Fibroblast of skin of abdomen (primary cell): ENCODE measurements at places on chromosomes 16 and 17.
A peak's percentile ranks its signal among the peaks of the same experiment; 100 is the strongest.

DNA sequence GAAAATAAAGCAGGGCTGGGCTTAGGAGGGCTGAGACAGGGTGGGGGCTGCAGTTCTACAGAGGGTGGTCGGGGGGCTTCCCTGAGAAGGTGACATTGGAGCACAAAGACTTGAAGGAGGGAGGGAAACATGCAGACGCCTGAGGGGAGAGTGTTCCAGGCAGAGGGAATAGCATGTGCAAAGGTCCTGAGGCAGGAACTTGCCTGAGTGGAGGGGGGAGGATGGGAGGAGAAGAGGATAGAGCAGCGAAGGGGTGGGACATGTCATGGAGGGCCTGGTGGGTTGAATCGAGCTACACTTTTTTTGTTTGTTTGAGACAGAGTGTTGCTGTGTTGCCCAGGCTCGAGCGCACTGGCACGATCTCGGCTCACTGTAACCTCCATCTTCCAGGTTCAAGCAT is 33.0 kb downstream of the GINS3 start:
- DNase-seq = no peak

DNA sequence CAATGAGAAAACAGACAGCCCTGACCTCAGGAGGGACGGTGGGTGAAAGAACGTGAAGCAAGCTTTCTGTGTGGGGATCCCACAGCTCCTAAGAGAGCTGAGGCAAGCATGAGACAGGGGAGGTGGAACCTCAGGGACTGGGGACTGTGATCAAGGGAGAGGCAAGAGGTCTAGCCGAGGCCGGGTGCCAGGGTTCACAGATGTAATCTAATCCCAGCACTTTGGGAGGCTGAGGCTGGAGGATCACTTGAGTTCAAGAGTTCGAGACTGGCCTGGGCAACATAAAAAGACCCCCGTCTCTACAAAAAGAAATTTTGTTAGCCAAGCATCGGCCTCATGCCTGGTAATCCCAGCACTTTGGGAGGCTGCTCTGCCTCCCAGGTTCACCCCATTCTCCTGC is 4.5 kb upstream of the ADAM11 start:
- DNase-seq = no peak

DNA sequence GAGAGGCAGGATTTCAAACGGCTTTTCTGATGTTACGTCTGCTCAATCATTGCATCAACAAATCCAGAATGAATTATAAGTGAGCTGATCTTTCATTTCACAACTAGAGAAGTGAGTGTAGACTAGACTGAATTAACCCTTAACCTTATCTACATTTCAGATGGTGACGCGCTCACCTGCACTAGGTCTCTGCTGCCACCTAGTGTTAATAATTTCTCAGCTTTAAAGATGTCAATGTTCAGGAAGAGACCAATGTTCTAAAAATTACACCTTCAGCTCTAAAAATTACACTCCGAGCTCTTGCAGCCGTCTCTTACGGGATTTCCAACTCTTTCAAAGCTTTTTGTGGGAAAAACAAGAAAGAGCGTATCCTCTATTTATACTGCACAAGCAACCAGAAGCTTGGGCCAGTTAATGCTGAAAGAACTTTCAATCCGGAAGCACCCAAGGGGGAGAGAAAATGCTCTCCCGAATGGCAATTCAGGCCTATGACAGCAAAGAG is 88.2 kb upstream of the FA2H start:
- peak; percentile 47 for DNase-seq

GRCh38 chr17:80772906-80773242 is 218.8 kb upstream of the CHMP6 start:
- DNase-seq = no peak

GRCh38 chr16:85650844-85651628 is 37.7 kb downstream of the GINS2 start:
- DNase-seq = peak; percentile 53

- no peak for DNase-seq
These were observed 13.0 kb downstream of the RIPOR1 start for GRCh38 chr16:67541391-67542263.

DNA sequence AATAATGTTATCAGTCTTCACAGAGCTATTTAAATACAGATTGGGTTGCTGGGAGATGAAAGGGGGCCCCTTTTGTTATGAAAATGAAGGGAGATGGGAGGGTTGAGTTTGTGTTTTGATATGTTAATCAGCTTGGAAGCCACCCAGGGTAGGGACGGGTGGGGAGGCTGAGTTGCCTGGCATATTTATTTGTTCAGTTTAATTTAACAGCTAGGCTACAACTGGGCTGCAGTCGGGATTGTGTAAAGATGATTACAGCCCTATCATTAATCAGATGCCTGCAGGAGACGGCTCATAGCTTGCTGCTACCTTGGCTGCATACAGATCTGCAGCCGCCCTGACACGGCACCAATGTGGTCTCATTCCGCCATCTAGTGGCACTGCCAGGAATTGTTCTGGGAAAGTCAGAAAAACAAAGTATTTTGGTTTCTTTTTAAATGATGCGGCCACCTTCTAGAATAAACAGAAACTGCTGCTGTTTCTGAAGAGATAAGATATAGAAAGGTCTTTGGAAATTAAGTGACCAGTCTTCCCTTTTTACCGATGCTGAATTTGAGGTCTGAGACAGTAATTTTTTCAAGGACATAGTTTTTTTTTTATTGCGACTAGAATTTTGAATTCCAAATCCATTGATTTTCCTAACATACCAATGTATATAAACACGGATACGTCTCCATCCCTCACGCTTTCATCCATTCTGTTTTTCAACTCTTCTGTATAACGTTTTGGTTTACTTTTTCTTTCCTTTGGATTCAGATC is 458.0 kb upstream of the ASIC2 start:
- peak; percentile 55 for DNase-seq

GRCh38 chr16:31010585-31011325 is at the start of gene STX1B:
Gene STX1B (minus strand): TSS chr16:31010638. CDS start chr16:31010396, 242 bp downstream.
- peak; percentile 63 for DNase-seq

DNA sequence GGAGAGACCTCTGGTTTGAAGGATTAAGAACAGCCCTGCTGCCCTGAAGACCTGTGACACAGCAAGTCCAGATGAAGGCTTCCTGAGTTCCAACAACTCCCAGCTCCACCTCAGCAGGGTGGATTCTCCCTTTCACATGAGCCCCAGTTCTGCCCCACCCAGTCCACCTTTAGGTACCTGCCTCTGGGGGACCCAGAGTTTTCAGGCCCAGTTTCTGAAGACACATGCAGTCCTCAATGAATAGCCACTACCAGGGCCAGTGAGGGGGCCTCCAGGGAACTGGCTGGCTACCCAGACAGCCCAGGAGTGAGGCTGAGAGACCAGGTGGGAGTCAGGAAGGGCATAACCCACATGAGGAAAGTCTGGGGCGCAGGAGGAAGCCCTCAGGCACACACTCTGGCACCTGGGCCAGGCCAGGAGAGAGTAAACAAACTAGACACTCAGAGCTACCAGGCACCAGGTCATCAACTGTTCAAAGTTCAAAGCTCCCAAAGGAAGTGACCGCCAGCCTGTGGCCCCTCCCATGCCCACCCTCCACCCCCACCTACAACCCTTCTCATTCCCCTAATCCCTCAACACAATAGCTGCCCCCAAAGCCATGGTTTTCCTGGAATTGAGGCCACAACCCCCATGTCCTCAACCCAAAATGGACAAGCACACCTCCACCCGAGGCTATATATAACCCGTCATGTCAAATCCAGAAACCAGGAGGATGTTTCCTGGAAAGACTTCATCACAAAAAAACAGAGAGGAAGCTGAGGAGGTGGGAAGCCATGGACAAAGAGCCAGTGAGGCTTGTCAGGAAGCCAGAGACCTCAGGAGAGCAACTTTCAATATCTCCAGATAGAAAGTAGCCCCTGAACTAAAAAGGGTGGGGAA is 2.1 kb downstream of the MYO18A start:
- no peak for DNase-seq

DNA sequence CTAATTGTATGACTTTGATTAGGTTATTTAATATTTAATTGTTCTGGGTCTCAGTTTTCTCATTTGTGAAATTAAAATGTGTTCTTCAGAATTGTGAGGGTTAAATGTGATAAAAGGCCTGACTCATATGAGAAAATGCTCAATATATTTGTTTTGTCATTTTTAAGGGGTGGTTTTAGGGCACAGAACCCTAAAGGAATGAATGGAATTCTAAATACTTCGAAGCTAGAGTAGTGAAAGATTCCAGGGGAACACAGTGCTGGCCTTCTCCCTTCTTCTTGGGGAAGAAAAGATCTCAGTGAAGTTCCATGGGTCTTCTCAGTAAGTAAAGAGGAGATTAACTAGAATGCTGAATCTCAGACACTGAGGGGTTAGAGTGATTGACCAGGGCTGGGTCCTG is 3.9 kb upstream of the SMPD3 start:
- DNase-seq = peak; percentile 18
